NCI-H2171 (cell line): ENCODE measurements at places on chromosomes 1 and 21.

- no peak for DNase-seq
Observed at GRCh38 chr1:220748936-220749335, 814 bp downstream of the MTARC2 start.

DNA sequence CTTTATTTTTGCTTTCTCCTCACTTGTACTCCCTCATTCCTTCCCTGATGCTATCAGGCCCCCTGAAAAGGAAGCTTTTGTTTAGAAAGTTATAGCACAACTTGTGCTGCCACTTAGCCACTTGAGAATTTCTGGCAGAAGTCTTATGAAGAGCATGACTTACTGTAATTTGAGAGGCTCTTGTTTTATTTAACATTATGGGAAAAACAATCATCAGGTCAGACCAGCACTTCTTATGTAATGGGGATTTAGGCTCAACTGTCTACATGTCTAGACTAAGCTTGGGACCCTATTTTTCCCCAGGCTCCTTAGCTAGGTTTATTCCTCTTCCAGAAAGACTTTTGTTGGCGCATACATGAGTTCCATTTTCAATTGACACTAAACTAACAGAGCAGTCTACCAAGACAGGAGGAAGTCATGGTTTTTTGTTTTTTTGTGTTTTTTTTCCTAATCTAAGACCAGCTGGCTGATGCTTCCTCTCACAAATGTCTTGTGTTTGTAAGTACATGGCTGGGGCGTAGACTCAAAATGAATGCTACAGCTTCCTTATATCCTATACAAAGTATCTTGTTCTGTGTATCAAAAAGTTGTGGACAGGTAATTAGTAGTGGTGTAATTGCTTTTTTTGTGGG is 31.5 kb downstream of the TNFSF4 start:
- no peak for DNase-seq

- DNase-seq: no peak
Observed at GRCh38 chr1:178639326-178639725, 85.7 kb upstream of the RALGPS2 start.

- DNase-seq: no peak
Observed at GRCh38 chr21:39637197-39637970, 24.6 kb downstream of the B3GALT5 start.

DNA sequence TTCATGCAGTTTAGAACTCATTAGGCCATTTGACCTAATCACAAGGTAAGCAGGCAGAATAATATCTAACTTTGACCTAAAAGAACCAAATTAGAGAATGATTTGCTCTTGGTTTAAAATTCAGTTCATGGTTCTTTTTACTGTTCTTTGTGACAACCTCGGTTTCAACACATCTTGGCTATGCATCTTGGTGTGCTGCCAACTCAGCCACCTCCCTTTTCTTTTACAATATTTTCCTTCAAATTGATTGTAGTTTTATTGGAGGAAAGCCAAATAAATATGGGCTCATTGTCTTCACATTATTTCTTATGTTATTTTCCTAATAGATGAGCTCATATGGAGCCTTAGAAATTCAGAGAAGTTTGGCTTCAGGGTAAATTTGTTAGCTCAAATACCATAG is 338.3 kb downstream of the SIPA1L2 start:
- no peak for DNase-seq
